ENCODE measurements at places on chromosomes 16 and 17.

DNA sequence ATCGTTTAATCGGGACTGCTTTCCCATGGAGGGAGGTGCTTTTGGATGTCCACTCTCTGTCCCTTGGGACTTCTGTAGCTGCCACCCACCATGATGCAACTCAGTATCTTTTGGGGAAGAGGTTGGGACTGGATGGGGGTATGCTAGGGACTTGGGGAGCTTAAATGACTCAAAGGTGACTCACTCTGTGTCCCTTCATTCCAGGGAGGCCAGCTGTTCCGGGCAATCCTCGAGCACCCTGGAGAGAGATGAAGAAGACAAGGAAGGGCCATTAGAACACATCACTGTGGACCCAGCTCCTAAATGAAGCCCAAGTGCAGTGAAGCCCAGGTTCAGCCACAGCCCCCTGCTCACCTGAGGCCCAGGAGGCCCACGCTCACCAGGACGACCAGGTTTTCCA is 4.6 kb downstream of the COL1A1 start:
- no peak for DNase-seq

DNA sequence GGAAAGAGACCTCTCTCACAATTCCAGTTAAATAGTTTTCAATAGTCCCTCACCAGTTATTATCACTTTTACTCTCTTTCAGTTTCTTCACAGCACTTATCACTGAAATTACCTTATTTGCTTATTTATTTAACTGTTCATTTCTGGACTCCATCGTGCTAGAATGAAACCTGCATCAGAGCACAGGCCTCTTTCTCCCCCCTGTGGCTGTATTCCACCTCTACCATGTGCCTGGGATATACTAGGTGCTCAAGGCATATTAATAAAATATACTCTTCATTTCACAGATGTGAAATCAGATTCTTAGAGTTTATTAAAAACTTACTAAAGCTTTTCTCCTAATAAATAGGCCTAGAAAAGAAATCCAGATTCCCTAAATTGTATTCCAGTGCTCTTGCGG is 308.9 kb upstream of the MON1B start:
- DNase-seq, result no peak

- no peak for DNase-seq
These were observed 6.7 kb downstream of the SYNGR2 start for GRCh38 chr17:78174870-78175642.

DNA sequence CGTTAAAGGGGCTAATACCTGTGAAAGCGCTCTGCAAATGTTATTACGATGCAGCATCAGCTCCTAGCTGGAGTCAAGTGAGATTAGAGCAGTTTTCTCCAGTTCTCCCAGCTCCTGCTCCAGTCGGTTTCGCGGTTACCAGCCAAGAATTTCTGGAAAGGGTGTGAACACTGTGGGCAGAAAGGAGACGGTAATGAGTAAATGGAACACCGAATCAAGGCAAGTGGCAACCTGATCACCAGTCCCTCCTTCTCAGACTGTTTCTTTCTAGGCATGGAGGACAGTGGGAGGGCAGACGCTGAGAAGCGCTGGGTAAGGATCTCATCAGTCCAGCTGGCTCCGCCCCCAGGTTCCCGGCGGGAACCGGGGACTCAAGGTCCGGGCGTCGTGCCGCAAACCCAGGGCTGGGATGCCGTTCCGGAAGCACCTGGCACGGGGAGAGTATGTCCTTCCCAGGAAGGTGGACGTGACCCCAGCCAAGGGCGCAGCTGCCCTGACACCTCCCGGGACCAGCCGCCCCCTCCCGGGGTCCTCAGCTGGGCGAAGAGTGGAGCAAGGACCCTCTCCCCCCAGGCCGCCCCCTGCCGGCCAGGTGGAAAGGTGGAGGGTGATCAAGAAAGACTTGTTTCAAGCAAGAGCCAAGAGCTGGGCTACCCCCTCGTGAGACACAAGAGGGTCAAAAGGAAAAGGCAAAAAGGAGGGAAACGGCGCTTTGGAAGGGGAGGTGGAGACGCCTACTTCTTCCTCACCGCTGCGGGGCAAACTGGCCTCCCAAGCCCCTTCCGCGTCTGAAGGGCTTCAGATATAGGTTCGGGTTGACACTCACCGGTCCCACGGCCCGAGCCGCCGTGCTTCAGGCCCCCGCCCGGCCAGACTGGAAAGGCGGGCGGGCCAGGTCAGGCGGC is 481 bp downstream of the MYO19 start:
- DNase-seq, result peak; percentile 53

DNA sequence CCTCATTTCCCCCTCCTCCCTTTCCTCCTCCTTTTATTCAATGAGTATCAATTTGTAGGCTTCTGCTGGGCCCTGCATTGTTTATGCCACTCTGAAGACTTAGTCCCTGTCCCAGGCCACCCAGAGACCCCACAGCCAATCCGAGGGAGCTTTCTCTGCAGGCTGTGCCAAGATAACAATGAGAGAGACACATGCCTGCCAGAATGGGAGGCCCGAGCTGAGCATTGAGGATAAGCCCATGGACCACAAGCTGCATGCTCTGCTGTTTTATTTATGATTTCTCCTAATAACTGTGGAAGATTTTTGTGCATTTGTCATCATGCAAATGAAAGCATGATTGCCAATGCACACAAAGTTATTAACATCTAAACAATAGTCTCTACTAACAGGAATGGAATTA is 3.0 kb downstream of the RCVRN start:
- no peak for DNase-seq

- no peak for DNase-seq
These were observed 57.7 kb upstream of the MAP3K14 start for GRCh38 chr17:45374501-45374900.

DNA sequence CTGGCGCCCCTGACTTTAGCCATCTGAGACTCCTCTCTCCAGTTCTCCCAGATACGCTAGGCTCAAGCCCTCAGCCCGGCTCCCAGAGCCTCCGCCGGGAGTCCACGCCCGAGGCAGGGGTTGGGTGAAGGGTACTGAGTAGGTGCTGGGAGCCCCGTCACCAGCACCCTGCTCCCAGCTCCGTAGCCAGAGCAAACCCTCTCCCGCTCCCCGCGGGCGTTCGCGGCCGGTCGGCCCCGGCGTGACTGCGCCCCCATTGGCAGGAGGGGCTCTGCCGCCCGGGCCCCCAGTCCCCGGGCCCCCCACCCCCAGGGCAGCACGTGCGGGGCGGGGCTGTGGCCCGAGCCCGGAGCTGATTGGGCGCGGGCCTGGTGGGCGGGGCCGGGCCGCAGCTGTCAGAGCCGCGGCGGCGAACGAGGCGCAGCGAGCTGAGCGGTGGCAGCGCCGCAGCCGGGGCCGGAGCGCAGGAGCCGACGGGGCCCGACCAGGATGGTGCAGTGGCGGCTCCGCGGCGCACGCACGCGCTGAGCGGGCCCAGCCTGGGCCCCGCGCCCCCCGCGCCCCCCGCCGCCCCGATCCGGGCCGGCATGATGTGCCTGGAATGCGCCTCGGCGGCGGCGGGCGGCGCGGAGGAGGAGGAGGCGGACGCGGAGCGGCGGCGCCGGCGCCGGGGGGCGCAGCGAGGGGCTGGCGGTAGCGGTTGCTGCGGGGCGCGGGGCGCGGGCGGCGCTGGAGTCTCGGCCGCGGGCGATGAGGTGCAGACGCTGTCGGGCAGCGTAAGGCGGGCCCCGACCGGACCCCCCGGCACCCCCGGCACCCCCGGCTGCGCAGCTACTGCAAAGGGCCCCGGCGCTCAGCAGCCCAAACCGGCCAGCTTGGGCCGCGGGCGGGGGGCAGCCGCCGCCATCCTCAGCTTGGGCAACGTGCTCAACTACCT is at the start of gene SPNS2:
SPNS2 (plus strand) TSS at position 421 of the 937 bp plus-strand sequence; CDS start at position 588, 167 bp downstream.
- DNase-seq, result peak; percentile 26

DNA sequence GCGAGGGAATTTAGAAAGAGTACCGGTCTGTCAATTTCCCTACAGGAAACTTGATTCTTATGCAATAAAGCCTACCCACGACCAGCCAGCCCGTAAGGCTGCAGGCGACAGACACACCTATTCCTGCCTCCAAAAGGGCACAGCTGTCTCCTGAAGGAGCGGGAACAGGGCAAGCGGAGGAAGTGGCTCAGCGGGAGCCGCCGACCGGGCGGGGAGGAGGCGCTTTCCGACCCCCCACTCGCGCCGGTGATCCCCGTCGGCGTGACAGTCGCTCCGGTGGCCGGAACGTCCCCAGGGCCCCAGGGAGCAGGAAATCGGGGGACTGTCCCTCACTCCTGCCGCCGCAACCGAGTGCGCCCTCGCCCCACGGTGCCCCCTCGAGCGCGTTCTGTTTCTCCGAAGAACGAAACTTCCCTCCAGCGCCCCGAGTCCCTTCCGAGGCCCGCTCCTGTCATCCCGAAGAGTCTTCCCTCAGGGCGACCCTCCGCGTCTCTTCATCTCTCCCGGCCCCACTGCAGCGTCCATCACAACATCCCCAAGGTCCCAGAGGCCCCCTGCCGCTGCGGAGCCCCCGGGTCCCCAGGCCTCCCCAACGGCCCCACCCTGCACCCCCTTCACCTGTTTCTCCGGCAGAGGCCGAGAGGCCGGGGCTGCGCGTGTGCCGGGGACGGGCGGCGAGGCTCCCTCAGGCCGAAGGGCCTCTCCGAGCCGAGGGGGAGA is 421 bp downstream of the STAT3 start:
- peak; percentile 51 for DNase-seq

- DNase-seq, result peak; percentile 34
These were observed 11.9 kb downstream of the FZD2 start for GRCh38 chr17:44568945-44569858.

DNA sequence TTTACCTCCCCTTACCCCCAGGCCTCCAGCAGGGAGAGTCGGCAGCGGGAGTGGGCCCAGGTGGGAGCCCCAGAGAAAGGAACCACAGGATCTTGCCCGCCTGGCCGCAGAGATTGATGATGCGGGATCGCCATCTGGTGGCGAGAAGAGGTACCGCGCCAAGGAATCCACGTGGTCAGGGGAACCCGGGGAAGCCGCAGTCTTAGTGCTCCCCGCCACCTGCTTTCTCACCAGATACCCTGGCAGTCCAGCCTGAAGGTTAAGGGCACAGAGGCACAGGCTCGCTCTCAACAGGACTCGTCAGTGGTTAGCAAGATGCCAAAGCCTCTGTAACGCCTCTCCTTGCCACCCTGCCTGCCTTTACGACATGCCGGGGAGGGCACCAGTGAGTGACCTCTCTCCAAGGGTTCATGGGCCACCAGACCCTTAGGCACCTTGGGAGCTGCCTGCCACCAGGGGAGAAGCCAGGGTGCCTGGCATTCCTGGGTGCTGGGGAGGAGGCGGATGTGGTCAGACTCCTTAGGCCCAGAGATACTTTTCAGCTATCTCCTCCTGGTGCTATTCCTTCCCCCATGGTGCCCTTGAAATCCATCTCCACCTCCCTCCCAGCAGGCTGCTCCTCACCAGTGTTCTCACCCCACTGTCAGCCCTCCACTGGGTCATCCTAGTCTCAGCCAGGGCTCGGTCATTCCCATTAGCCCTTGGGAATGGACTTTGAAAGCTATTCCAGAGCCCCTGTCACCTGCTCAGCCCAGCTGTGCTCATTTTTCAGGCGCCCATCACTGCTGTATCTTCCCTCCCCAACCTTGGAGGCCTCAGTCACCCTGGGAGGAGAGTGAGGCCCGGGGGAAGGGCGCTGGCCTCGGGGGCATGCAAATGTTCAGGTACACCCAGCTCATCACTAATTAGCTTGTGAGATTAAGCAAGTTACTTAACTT is 5.5 kb upstream of the RHBDF2 start:
- DNase-seq, result peak; percentile 79

- no peak for DNase-seq
These were observed 69.5 kb downstream of the HIC1 start for GRCh38 chr17:2124391-2124790.

GRCh38 chr17:43540821-43541674 is 5.1 kb downstream of the ETV4 start:
- DNase-seq, result no peak

DNA sequence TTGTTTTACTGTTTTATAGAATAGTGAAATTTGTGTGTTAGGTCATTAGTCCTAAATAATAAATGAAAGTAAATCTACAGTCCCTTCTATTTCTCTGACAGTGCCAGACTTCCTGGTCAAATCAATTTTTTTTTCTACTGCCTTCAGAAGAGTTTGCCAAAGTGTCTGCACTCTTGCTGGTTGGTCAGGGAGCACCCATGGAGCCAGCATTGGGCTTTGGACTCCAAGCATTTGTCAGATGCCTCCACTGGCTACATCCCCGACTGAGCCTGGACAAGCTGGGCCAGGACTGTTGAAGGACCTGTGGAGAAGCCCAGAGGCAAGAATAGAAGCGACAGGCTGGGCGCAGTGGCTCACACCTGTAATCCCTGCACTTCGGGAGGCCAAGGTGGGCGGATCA is 53.7 kb downstream of the ELAC2 start:
- DNase-seq, result no peak

DNA sequence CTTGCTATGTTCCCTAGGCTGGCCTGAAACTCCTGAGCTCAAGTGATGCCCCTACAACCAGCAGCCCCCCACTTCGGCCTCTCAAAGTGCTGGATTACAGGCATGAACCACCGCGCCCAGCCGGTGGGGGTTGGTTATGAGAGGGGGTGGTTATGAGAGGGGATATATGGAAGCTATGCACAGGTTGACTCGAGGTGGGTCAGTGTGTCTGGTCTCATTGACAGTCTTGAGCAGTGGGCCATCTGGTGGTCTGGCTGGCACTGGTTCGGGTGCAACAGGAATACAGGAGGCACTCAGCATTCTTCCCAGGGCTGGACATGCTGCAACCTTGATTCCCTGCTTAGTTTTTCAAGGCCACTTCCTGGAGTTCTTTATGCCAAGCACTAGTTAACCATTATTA is 5.6 kb upstream of the STX1B start:
- DNase-seq, result no peak

- DNase-seq, result no peak
These were observed 21.1 kb downstream of the CACNG4 start for GRCh38 chr17:66985338-66986237.

- DNase-seq, result no peak
These were observed 263.5 kb downstream of the SNX29 start for GRCh38 chr16:12240036-12240435.

DNA sequence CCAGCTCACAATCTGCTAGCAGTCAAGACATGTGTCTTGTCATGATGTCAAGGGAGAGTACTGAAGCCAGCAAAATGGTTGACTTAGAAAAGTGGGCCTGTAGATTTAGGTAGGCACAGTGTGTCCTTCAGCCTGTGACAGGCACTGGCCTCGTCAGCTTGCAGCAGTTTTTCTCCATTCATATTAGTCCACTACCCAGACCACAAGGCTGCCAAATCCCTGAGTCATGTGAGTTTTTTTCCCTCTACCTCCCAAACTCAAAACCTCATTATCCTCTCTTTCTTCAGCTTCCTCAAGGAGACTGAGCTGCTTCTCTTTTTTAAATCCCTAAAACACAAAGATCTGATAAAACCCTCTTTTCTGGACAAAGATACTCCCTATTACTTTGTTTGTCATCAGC is 102.6 kb upstream of the HS3ST3A1 start:
- no peak for DNase-seq

- no peak for DNase-seq
These were observed 145.8 kb downstream of the SPACA3 start for GRCh38 chr17:33137426-33137825.

All from Kasumi-1 (cell line).